Kidney (tissue), 22 donors: ENCODE measurements at places on chromosomes 6 and 20. TPM values are rescaled to one million over a fixed set of nuclear protein-coding genes. Genes with fewer than 3 reads are reported as not detected.
A peak's percentile ranks its signal among the peaks of the same experiment; 100 is the strongest.

DNA sequence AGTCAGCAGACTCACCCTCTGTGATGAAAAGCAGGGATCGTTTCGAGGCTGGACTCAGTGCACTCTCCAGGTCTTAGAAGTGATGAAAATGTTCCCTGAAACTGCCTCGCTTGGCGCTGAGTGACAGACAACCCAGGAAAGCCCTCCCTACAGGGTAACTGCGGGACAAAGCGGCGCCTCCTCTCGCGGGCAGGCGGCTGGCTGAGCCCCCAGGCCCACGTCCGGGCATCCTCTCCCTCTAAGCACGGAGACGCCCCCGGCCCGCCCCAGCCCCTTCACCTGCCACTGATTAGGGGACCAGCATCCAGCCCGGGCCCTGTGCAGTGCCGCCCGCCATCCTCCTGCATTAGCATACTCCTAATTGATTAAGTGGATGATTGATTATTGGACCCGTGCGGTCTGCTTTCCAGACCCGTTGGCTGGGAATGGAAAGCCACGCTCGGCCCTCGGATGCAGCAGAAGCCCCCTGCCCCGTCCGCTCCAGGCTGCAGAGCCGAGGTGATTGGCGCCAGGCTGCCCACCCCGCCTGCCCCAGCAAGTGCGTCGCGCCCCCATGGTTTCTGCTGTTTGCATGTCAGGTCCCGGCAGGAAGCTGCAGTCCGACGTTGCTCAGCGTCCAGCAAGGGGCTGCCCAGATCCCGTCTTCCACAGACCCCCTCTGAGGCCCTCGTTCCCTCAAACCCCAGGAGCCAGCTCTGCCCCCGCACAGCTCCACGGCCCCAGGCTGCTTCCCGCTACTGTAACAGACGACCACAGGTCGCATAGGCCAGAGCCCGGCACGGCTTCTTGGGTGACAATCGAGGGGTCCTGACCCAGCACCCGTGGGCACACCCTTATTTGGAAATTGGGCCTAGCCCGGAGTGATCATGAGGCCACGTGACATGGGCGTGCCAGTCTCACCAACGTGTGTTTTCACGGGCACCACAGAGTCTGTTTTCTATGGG lies 131.6 kb downstream of the DLL1 start:
- no peak for DNase-seq

DNA sequence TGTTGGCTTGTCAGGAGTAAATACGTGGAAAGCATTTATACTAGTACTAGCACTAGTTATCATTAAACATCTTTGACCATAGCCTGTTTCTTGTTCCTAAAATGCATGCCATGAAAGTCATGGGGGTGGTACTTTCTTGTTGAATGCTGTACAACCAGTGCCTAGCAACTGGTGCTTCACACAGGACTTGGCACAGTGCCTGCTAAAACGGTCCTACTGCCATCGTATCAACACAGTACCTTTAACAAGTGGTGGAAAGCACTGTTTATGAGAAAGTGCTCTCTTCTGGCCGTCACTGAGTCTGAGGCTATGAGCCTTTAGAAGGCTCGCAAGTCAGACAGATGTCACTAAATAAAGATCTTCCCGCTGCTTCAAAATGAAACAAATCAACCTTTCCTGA lies 21.6 kb downstream of the ZNFX1 start:
- no peak for DNase-seq

- DNase-seq = peak; percentile 83
Observed at GRCh38 chr20:55449091-55449490, 556.2 kb downstream of the CBLN4 start.

DNA sequence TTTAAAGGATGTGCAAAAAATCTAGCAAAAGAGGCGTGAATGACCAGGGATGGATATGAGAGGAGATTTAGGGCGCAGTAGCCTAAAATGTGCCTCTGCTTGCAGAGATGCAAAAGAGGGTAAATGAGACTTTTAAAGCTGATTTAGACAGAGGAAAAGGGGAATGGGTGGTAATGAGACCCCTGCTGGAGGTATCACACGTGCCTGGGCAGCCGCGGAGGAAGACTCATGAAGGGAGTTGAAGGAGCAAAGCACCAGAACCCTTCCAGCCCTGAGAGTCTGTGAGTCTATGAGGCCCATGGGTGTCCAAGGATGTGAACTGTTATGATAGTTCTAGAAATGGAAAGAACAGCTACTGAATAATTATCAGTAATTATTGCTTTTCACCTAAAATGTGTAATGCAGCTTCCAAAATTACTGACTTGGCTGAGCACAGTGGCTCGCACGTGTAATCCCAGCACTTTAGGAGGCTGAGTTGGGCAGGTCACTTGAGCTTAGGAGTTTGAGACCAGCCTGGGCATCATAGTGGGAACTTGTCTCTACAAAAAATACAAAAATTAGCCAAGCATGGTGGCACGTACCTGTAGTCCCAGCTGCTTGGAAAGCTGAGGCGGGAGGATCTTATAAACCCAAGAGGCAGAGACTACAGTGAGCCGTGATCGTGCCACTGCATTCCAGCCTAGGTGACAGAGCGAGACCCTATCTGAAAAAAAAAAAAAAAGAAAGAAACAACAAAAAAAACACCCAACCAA lies 38.2 kb upstream of the TIAM2 start:
- DNase-seq = no peak

DNA sequence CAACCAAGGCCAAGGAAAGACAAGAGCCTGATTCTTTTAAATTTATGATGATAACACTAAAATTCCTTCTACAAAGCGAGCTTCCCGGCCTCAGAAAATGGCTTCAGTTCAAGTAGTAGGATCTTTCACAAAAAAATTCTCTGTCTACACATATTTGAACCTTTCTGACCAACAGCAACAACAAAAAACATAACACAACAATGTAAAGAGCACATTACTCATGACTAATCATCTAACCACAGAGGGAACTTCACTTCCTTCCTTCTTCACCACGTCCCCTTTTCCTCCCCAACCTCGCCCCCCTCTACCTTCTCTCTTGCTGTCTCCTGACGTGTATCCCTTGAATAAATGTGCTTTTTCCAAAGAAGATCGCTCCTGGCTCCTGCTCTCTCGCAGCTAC lies 228.2 kb downstream of the MYLK4 start:
- no peak for DNase-seq

GRCh38 chr6:145457556-145457955 lies 277.8 kb downstream of the EPM2A start:
- DNase-seq = no peak

DNA sequence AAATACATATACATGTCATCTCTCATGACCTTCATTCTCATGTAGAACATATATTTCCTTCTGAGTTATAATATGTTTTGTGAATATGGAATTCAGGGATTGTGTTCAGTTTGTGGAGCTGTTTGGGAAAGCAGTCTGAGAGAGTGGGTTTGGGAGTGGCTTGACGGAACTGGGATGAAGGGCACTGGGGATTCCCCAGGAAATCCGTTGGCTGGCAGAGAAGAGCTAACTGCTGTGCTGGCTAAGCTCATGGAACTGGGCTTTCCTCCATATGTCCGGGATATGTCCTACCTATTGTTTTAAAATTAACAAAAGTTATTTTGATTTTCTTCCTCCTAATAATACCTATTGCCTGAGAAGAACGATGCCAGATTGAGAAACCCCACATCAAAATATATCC lies 359.5 kb upstream of the FLRT3 start:
- DNase-seq = no peak

- no peak for DNase-seq
Observed at GRCh38 chr6:144395826-144396225, 110.7 kb downstream of the UTRN start.

DNA sequence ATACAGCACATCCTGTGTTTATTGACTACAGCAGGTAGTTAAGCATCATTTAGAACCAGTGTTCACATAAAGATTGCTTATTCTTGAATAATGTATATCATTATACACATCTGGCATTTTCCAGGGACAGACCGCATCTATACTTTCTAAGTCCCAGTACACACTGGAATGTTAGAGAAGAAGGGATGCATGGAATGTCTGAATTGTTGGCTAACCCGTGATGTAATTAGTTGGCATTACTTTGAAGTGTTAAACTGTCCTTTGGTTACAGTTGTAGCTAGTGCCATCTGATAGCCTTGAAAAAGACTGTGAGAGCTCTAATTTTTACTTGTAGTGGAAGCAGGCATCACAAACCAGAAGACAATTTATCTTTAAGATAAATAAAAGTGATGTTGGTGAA lies 29.8 kb upstream of the MCHR2 start:
- peak; percentile 10 for DNase-seq

DNA sequence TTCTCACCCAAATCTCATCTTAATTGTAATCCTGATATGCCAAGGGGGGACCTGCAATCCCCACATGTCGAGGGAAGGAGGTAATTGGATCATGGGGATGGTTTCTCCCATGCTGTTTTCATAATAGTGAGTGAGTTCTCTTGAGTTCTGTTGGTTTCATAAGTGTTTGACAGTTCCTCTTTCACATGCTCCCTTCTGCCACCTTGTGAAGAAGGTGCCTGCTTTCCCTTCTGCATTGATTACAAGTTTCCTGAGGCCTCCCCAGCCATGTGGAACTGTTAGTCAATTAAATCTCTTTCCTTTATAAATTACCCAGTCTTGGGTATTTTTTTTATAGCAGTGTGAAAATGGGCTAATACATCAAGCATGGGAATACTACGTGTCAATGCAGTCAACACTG lies 925.0 kb upstream of the MAN1A1 start:
- DNase-seq = no peak

GRCh38 chr6:36592221-36592655 lies 1.9 kb upstream of the SRSF3 start:
- DNase-seq = no peak

GRCh38 chr6:36978421-36979346 lies 7.3 kb downstream of the MTCH1 start:
- no peak for DNase-seq

DNA sequence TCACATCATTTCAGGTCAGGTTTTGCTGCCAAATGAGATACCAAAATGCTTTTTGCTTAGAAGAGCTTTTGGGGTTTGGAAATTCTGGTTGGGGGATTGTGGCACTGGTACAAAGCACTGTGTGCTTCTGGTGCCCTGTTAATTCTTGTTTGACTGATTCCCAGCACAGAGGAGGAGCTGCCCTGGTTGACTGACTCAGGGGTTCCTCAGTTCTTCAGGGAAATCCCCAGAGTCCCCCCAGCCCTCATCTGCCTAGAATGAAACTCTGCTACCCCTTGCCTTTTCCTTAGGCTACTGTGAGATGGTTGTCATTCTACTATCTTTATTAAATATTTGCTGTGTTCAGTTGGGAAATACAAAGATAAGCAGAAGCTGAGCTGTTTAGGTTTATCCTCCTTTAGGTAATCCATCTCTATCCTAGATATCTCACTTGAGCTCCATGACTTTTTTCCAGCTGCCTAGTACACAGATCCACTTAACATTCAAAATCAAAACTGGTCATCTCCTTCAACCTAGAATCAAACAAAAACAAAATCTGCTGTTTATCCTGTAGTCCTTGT lies 24.9 kb upstream of the TSPYL1 start:
- DNase-seq = no peak

- DNase-seq = no peak
Observed at GRCh38 chr20:20272686-20273085, 95.2 kb upstream of the INSM1 start.

DNA sequence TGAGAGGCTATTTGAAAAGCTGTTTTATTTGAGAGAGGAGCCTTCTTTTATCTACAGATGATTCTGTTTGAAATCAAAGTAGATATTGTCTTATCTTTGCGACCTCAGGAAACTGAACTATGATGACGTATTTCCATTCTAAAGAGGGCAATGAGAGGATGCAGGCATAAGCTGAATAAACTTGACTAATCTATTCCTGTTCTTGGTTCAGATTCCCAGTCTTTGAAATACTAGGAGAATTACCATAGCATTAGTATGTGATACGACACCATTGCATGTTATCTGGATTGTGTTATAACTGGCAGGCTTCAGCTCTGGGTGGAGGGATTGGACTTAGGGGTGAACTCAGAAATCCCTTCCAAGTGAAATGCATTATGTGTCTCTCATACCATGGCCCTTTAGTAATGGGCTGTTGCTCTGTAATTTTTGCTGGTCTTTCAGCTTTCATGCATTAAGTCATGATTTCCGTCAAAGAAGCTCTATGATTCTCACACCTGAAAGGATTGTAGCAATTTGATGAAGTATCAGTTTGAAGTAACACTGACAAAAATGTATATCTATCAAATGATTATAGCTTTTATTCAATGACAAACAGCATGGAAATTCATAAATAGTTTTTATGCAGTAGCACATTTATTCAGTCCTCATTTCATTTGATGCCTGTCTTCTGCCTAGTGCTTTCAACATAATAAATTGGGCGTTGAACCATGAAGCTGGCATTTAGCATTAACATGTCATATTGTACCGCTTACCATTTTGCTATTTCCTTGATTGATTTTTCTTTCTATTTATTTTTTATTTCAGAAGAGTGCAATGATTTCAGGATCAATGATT lies 138.4 kb upstream of the SPACA1 start:
- DNase-seq = no peak

DNA sequence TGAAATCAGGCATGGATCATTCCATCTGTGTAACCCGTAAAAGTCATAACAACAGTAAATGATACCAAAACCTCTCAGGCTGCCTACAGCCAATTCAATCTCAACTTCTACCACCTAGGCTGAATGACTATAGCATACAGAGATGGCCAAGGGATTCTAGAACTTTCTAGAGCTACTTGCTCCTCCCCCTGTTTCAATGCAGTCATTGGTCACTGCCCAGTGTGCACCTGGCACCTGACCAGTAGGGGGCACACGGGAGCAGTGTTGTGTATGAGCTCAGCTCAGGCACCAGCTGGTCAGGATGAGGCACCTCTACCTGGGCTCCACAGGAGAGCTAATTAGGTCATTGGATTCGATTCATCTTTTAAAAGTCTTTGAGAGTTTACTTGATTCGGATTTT lies 86.2 kb downstream of the PLEKHG1 start:
- no peak for DNase-seq

DNA sequence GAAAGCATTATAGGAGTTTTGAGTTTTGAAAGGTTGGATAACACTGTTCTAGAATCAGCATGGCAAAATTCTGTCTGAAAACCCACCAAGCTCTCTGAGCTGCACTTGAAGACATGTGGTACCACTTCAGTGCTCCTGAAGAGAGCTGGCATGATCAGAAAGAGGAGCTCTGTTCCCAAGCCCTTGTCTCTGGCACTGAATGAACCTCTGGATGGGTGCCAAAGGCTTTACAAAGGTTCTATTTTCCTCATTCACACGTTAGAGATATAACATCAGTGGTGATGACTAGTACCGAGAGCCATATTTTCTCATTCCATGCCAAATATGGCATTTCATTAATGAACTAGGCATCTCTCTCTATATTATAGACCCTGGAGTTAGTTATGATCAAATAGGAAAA lies 301.8 kb upstream of the ID4 start:
- DNase-seq = no peak

GRCh38 chr6:168554472-168554871 lies 113.5 kb downstream of the SMOC2 start:
- DNase-seq = no peak

The HCRTR2 gene
- total RNA-seq = not detected

The TRIM15 gene
- 2.2 TPM for total RNA-seq

The PCK1 gene
- 29.7 TPM for total RNA-seq

The ISM1 gene
- total RNA-seq = 2.6 TPM

The GRIK2 gene
- total RNA-seq = 0.82 TPM

The PFDN6 gene
- 46.8 TPM for total RNA-seq

The STX11 gene
- 6.7 TPM for total RNA-seq

The TCF15 gene
- total RNA-seq = 0.63 TPM

The SCRT2 gene
- not detected for total RNA-seq

The RSPO3 gene
- 8.9 TPM for total RNA-seq

The JPH2 gene
- total RNA-seq = 11.4 TPM

The RPS18 gene
- 1,706 TPM for total RNA-seq
